ENCODE measurements at places on chromosomes 13 and 19.

GRCh38 chr13:30908416-30908980 lies 2.4 kb downstream of the MEDAG start:
- DNase-seq, result no peak

DNA sequence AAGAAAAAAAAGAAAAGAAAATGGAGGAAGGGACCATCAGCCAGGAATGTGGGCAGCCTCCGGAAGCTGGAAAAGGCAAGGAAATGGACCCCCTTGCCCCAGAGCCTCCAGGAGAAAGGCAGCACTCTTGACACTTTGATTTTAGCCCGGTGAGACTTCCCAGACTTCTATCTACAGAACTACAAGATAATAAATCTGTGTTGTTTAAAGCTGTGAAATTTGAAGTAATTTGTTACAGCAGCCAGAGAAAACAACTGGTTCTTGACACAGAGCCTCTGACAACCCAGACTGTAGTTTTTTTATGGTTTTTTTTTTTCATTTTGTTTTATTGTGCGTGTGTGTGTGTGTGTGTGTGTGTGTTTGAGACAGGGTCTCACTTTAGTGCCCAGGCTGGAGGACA lies 7.6 kb downstream of the CTU1 start:
- no peak for DNase-seq

- no peak for DNase-seq
These were observed 1.9 kb upstream of the LINGO3 start for GRCh38 chr19:2309734-2310362.

DNA sequence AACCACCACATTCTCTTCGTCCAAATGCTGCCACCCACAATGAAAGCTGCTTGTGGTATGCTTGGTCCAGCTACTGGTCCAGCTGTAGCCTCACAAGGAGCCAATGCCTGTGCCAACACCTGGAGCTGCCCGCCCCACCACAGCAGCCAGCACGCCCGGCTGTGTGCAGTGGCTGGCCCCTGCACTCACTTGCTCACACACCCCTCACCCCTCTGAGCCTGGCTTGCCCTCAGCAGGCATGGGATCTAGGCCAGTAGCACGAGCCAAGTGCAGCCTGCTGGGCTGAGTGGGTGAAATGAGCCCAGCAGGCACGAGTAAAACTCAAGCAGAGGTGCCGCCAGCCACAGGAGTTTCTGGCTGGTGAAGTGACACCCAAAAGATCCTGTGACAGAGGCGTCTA lies 2096.4 kb upstream of the PCDH20 start:
- no peak for DNase-seq

GRCh38 chr13:95199896-95200295 lies 101.4 kb downstream of the ABCC4 start:
- no peak for DNase-seq

DNA sequence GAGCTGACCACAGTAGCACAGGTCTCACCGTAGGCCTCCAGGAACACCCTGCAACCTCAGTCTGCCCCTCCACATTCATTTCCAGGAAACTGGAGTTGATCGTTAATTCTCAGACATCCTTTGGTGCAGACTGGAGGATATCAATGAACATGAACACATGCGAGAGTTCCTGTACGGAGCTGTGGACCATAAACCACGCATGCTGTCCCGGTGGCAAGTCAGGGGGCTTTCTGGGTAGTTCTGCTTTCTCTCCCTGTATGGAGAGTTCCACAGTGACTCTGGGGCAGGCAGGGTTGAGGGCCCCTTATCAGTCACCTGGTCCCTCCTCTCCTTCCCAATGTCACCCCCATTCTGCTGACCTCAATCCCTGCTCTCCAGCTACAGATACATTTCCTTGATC lies 55.5 kb upstream of the URI1 start:
- no peak for DNase-seq

- no peak for DNase-seq
These were observed 16.2 kb upstream of the AP1M2 start for GRCh38 chr19:10603084-10603872.

DNA sequence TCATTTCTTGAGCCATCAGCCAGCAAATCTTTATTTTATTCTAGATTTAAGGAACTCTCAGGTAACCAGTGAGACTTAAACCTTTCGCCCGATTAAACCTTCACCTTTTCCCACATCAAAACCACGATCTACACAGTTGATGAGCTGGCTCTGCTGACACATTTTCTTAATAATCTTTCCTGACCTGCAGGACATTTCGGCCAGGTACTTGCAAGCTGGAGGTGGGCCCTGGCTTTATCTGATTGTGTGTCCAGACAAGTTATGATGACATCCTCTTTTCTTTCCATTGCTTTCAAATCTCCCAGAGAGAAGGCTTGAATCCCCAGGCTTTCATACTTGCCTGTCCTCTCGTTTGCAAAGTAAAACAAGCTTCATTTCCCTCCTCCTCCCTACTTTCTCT lies 144.2 kb downstream of the EFNB2 start:
- DNase-seq, result no peak

DNA sequence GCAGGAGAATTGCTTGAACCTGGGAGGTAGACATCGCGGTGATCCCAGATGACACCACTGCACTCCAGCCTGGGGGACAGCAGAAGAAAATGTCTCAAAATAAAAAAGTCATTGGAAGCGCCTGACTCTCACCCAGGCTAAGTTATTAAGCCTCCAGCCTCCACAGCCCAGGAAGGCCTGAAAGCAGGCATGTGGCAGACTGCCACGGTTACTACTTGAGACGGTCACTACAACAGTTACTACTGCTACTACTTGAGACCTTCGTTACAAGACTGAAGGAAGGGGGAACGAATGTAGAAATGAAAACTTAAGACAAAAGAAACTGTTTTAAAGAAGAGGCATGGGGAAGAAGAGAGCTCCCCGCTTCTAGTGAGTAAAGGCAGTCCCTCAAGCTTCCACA lies 9.6 kb downstream of the PRR22 start:
- no peak for DNase-seq

DNA sequence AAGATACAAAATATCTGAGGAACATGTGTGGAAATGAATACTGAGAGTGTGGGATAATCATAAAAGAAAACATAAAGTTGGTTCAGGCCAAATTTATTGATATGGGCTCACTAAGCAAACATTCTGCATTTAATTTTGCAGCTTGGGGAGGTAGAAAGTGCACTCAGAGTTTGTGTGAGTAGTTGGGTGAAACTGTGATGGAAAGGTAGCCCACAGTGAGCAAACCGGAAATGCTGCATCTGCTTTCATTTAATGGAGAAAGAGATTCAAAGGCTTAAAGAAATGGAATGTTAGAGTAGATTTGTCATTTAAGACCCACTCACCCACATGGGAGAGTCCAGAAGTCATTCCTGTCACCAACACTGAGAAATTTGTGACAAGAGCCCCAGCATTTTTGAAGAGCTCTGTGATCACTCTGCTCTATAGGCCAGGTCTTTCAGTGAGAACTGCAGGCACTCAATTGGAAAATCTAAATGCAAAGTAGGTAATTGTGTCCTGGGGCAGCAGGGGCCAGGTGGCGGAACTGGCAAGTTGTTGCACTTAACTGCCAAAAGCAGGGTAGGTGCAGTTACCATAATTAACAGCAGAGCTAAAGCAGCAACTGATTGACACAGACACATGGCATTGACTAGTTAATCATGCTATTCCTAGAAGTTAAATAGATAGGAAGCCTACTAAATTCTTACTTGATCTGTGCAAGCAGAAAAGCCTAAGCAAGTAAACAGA lies 1228.3 kb upstream of the PCDH20 start:
- DNase-seq, result no peak

GRCh38 chr13:40781717-40782116 lies 7.7 kb upstream of the SLC25A15 start:
- DNase-seq, result no peak

DNA sequence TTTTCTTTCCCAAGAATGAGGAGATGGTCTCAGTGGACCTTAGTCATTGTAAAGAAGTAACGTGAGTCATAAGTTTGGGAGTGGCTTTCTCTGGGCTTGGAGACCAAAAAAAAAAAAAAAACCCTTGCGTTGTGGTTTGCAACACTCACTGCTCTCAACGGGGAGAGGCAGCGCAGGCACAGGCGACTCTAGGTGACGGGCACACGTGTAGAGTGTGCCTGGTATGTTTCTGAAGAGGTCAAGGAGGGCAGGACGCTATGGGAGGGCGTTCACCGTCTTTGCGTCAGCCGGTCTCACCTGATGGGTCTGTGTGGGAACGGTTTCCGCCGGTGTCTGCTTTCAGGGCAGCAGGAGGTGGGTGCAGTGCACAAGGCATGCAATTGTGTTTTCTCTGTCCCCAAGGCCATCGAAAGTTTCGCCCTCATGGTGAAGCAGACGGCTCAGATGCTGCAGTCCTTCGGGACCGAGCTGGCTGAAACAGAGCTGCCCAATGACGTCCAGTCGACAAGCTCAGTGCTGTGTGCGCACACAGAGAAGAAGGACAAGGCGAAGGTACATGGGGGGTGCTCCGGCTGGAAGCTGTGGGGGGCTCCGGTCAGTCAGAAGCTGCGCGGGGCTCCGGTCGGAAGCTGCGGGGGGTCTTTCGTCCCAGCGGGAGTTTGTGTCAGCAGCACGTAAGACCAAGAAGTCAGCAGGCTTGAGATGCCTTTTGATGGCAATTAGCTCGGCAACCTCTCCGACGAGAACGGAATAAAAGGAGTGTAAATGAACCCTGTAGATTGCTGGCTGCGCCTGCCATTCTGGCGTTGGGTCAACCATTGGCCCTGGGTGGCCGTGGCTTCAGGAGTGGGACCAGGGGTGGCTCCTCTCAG lies 40.8 kb upstream of the F7 start:
- no peak for DNase-seq

DNA sequence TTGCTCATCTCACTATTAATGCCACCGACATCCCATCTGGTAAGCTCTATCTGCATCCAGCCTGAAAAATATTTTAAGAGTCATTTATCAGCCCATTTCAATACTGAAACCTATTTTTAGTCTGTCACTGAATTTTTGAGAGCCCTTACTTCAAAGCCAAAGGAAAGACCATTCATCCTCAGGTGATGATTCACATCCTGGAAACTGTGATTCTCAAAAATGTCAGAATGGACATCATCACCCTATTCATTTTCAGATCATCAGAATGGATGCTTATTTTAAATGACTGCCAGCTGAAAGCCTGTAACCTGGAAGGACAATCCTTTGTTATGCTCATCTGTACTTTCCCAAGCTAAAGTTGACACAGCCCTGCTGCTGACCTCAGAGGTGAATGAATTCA lies 27.0 kb downstream of the TNFSF11 start:
- DNase-seq, result no peak

DNA sequence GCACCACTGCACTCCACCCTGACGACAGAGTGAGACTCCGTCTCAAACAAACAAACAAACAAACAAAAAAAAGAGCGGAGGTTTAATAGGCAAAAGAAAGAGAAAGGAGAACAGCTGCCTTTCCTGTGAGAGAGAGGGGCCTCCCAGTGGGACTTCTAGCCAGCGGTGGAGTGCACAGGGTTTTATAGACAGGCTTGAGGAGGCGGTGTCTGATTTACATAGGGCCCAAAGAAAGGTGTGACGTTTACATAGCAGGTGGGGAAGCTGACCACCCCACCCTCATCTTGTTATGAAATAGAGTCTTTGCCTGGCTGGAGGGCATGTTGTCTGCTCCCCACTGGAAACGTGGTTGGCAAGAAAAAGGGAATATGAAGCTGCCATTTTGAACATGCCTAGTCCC lies 106.0 kb upstream of the CSNK1A1L start:
- DNase-seq, result no peak

- no peak for DNase-seq
These were observed 605.8 kb downstream of the UQCRFS1 start for GRCh38 chr19:28607066-28607583.

DNA sequence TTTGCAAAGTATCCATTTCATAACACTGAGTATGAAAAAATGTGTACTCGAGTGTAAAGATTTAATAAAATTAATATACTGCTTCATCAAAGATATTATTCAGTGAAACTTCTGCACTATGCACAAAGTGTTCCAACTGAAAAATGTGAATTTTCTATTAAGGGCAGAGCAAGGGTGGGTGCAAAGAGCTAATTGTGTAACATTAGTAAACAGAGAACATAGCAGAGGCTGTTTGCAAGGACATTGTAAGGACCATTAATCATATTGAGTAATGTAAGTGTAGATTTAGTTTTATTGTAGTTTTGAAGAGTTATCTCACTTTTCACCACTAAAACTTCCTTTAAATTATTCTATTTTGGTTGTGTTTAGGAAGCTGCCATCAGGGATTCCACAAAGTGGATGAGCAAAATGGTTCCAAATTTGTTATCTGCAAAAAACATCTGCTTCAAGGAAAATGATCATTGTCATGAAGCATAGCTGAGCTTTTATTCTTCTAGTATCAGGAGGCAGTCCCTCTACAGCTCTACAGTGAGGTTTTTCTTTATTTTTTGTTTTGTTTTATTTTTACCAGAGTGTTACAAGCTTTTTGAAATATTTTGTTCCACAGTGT lies 1375.4 kb downstream of the SLITRK1 start:
- no peak for DNase-seq

DNA sequence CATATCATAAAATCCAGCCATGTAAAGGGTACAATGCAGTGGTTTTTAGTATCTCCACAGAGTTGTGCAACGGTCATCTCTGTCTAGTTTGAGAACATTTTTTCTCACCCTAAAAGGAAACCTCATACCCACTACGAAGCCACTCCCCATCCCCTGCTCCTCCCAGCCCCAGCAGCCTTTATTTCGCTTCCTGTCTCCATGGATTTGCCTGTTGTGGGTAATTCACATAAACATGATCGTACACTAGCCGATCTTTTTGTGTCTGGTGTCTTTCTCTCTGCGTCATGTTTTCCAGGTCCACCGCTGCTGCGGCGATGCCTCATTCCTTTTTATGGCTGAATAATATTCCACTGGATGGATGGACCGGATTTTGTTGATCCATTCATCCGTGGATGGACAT lies 28.6 kb downstream of the BICRA start:
- no peak for DNase-seq

GRCh38 chr19:32318884-32319520 lies 26.4 kb upstream of the ZNF507 start:
- DNase-seq, result peak; percentile 53

- no peak for DNase-seq
These were observed 242.8 kb downstream of the ENOX1 start for GRCh38 chr13:43544011-43544410.

DNA sequence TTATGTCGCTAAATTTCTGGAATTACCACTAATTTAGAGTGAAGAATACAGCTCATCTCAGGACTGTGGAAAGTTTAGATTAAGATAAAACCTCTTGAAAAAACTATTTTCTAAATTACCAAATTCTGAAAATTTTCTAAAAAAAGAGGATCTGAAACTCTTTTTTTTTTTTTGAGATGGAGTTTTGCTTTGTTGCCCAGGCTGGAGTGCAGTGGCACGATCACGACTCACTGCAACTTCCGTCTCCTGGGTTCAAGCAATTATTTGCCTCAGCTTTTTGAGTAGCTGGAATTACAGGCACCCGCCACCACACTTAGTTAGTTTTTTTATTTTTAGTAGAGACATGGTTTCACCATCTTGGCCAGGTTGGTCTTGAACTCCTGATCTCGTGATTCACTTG lies 16.6 kb upstream of the ZNF253 start:
- DNase-seq, result no peak

DNA sequence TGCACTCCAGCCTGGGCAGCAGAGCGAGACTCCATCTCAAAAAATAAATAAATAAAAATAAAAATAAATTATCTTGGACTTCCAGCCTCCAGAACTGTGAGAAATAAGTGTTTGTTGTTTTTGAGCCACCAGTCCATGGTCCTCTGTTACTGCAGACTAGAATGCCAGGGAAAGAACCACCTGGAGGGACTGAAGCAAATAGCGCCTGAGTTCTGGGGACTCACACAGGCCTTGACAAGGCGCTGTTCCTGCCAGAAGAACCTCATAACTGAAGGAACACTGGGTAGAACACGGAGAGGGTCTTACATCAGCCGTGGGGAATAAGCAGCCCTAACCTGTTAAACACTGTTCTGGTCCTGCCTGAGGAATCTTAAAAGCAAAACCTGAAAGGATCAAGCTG lies 8.4 kb upstream of the LENG8 start:
- no peak for DNase-seq
